ENCODE measurements at places on chromosomes 2 and 18. TPM values are rescaled to one million over a fixed set of nuclear protein-coding genes. Genes with fewer than 3 reads are reported as not detected.

GRCh38 chr2:102014041-102014345 is 22.2 kb downstream of the IL1R2 start:
- DNase-seq: no peak

Gene GAD1
- 0.39 TPM for total RNA-seq

Gene ADGRF3
- total RNA-seq: 0.77 TPM

GRCh38 chr2:210203147-210203546 is 22.1 kb downstream of the ACADL start:
- no peak for DNase-seq

DNA sequence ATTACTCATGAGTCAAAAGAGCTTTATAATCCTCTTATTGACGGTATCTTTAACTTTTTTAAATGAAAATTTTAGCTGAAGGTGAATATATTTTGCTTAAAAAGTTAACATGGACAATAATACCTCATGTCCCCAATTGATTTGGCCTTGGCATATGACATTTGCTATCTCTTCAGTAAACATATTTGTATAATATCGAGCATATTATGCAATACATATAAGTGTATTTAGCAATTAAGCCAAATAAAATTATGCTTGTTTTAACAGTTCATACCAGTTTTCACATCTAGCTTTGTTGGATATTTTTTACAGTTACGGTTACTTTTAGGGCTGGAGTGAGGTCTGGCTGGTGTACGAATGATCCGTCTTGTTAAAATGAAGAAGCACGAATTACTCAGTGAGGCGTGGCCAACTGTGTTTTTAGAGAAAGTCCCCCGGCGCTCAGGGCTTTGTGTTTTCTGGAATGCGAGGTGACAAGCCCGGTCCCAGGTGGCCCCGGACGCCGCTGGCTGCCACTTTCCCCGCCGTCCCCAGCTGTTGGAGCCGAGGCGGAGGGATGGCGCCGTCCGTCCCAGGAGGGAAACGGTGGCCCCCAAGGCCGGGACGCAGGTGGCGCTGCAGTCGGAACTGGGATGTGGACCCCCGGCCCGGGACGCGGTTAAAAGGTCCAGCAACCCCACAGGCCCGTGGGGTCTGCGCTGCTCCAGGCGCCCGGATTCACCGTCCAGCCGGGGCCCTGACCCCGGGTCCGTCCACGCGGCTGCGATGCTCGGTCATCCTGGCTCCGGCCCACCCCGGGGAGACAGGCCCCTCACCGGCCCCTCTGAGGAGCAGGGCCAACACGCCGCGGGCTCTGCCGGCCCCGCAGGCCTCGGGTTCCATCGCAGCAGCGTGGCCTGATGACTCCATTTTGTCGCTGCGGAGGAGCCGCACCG is 41.3 kb downstream of the TMEM18 start:
- DNase-seq: no peak

Gene MALT1
- total RNA-seq: 17.6 TPM

Gene FEV
- not detected for total RNA-seq

- no peak for DNase-seq
These were observed 4.1 kb downstream of the ZEB2 start for GRCh38 chr2:144515696-144516410.

Gene CHST10
- 33.2 TPM for total RNA-seq

Gene C2orf81
- 7.9 TPM for total RNA-seq

GRCh38 chr2:45960057-45960863 is 308.8 kb downstream of the PRKCE start:
- no peak for DNase-seq

GRCh38 chr18:61666876-61667590 is 225.8 kb downstream of the RNF152 start:
- DNase-seq: no peak

DNA sequence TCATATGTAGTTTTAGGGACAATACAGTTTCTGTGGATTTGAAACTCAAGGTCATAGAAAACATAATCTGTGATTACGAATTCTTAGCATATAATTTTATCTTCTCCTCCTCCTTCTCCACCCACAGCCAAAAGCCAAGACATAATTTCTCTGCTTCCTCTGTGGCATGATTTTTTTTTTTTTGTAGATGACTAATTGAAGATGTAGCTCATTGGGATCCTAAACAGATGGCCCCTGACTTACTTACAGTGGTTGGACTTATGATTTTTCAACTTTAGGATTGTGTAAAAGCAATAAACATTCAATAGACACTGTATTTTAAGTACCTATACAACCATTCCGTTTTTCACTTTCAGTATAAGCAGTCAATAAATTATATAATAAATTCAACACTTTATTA is 42.3 kb downstream of the FSIP2 start:
- DNase-seq: no peak

- DNase-seq: no peak
These were observed 173.1 kb upstream of the STON1 start for GRCh38 chr2:48356701-48357325.

Gene DAPL1
- not detected for total RNA-seq

GRCh38 chr18:10533111-10533510 is 7.3 kb downstream of the NAPG start:
- no peak for DNase-seq

Gene CCDC74B
- 13.9 TPM for total RNA-seq

GRCh38 chr2:9380702-9381628 is 42.4 kb downstream of the ITGB1BP1 start:
- DNase-seq: no peak

Gene LYG2
- total RNA-seq: not detected

Gene LHCGR
- total RNA-seq: 0.12 TPM

Gene ANKRD62
- not detected for total RNA-seq

DNA sequence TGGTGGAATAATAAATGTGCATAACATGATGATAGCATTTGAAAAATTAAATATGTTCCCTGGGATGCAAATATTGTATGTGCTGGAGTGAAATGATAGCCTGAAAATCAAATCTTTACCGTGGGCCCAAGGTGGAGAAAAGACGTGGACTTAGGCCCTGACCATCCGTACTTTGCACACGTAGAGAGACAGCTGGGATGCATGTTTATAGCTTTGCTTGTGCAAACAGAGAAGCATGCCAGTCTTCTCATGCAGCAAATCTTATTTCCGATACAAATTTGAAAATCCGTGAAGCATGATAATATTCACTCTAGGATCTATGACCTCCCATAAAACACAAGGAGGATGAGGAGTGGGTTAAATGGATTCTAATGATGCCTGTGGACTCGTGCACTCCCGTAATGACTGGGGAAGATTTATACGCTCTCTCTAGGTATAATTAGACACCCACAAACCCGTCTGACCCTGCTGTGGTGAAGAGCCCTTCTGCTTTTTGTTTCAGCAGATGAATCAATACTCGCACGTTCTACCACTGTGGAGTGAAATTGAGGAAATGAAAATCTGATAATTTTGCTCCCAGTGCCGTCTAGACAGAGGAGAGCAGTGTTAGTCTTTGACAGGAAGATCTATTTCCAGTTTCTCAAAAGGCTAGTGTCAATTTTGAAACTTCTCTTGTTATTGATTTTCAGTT is 810.3 kb upstream of the SALL3 start:
- DNase-seq: no peak

- no peak for DNase-seq
These were observed 91.6 kb downstream of the TTC27 start for GRCh38 chr2:32719430-32719829.

- no peak for DNase-seq
These were observed 144.7 kb upstream of the CTNNA2 start for GRCh38 chr2:79368116-79368630.

- no peak for DNase-seq
These were observed 18.3 kb upstream of the RPL31 start for GRCh38 chr2:100983684-100984310.

GRCh38 chr2:199440118-199440517 is 17.6 kb downstream of the SATB2 start:
- no peak for DNase-seq

GRCh38 chr2:133732059-133732458 is 163.8 kb upstream of the NCKAP5 start:
- DNase-seq: no peak

- no peak for DNase-seq
These were observed 156.2 kb downstream of the DTNA start for GRCh38 chr18:34866310-34866709.

DNA sequence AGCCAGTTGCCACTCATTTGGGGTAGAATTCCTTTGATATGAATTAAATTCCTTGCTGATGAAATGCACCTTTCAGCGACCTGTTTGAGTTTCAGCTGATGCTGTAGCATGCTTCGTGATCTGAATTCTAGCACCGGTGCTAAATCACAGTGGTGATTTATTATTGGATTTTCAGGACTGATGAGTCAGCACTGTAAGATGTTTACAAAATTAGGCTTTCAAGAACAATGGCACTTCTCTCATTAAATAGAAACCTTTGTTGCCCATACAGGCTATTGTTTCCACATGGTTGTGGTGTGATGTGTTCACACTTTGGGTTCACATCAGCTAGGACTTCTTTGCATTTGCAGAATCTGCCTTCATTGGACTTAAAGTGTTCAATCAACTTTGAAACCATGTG is 687.7 kb downstream of the ARHGAP15 start:
- DNase-seq: no peak

GRCh38 chr18:79203017-79203605 is 133.9 kb downstream of the ATP9B start:
- no peak for DNase-seq

DNA sequence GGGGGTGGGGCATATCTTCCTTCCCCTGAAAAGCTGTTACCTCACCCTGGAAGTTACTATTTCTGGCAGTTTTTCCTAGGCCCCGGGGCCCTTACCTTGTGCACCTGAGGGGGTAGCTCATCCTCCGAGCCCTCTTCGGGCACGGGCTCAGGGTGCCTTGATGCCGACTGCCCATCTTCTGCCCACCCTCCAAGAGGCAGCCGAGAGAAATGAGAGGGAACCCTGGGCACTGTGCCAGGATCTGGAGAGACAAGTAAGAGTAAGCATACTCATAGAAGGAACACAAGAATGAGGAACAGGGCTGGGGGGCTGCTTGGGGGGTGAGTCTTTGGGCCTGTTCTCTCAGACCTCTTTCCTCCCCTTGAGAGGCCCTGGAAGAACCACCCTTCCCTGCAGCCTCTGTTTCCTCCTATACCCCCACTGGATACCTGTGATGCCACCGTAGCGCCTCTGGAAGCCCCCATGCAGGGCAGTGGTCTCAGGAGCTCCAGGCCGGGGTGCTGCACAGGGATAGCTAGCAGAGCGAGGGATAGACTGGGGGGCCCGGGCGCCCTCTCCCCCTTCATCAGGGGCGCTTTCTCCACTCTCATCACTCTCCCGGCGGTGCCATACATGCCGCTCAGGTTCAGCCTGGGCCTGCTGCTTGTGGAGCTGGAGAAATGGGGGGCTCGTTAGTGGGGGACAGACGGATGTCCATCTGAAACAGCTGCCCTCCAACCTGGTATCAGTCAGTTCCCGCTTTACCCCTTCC is 2.1 kb upstream of the ABCB6 start:
- no peak for DNase-seq

DNA sequence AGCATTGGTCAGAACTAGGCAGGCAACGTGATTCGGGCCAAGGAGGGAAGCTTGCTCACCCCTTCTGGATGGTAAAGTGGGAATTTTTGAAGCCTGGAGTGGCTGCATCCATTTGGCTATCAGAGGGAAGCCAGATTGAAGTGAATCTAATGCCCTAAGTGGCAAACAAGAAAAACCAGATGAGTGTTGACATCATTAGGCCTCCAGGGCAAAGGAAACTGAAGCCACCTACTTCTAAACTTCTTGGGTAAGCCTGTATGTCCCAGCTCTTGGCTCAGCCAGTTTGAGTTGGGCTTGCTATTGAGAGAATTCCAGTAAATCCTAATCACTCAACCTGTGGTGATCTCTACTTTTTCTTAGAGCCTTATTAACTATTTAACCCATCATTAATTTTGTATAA is 20.9 kb downstream of the SOX11 start:
- DNase-seq: no peak

GRCh38 chr2:84942964-84943421 is 28.0 kb upstream of the KCMF1 start:
- no peak for DNase-seq

Gene IL36G
- total RNA-seq: not detected

DNA sequence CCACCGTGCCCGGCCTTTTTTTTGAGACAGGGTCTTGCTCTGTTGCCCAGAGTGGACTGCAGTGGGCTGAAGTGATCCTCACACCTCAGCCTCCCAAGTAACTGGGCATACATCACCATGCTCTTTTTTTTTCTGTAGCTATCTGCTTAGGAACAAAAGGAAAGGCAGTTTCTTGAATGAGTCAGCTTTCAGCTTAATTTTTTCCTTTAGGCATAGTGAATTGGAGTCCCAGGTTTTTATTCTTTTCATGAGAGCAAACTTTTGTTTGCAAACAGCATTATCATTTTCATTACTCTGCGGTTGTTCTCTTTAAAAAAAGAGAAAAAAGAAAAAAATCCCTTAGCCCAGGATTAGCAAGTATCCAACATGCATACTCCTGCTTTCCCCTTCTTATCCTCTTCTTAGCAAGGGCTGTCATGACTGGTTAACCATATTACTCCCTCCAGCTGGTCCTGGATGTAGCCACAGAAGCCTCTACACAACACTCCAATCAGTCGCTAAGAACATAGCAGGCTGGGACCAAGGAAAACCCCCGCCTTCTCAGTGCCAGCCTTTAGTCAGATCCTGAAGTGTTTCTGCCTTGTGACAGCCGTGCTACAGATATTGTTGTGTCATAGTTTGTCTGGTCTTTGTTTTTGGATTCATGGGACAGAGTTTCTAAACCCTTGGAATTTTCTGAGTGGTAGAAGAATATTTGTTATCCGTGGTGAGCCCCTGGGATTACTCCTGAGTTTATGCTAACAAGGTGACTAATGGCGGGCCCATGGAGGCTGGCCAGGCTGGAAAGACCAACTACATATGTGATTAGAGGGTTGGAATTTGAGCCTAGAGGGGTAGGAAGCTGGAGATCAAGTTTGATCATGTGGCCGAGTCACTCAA is 23.3 kb upstream of the ST3GAL5 start:
- DNase-seq: no peak

- DNase-seq: peak; percentile 80
These were observed 27.0 kb downstream of the TMEM200C start for GRCh38 chr18:5868218-5868854.

Gene DLGAP1
- 11.5 TPM for total RNA-seq

Gene DNAJC5G
- not detected for total RNA-seq

- no peak for DNase-seq
These were observed 7.8 kb downstream of the SULT1C4 start for GRCh38 chr2:108385411-108386071.

Gene DCDC2C
- not detected for total RNA-seq

Data from neural crest cell (in vitro differentiated cells).